ENCODE measurements at places on chromosomes 3 and 15. TPM values are rescaled to one million over a fixed set of nuclear protein-coding genes. Genes with fewer than 3 reads are reported as not detected.

Gene TMEM266
- total RNA-seq, result 0.21 TPM

Gene SMAD6
- total RNA-seq, result 9.0 TPM

DNA sequence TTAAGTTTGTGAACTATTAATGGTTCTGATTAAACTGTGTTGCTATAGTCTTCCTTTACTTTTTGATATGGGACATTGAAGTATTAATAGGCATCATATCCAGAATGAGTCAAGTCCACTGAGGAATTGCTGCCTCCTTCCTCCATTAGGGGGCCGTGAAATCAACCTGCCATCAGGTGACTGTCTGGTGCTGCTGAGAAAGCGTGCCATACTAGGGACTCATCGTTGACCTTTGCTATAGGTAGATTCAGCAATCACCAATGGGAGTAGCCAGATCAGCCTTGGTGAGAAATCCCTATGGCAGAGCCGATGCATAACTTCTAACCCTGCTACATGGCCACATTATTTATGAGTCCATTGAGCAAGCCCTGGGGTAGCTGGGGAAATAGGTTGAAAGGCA lies 30.1 kb upstream of the SLC28A2 start:
- DNase-seq, result no peak

- DNase-seq, result no peak
Measured at GRCh38 chr15:88752951-88753350, 50.3 kb upstream of the ACAN start.

Gene SCG5
- 59.1 TPM for total RNA-seq

DNA sequence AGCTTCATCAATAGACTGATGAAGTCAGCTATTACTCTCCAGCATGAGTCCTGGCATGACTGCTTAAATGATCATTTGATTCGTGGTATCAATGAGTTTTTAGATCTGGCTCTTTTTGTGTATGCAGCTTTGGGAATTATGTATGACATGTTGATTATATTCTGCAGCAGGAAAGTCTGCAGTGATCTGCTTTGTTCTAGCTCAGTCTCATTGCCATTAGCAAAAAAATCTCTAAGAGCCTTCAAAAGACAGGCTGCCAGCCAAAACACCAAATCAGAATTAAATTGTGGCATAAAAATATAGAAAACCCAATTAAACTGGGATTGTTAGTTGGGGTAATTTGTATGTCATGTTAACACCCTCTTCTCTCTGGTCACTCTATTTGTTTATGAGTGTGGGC lies 1021.0 kb upstream of the SEMA6D start:
- no peak for DNase-seq

Gene CHDH
- total RNA-seq, result 3.3 TPM

Gene CMTM7
- 48.0 TPM for total RNA-seq

Gene C2CD4A
- total RNA-seq, result 0.75 TPM

Gene KLHL6
- not detected for total RNA-seq

All from kidney epithelial cell (primary cell).